ENCODE measurements at places on chromosomes 3 and 15. TPM values are rescaled to one million over a fixed set of nuclear protein-coding genes. Genes with fewer than 3 reads are reported as not detected.

DNA sequence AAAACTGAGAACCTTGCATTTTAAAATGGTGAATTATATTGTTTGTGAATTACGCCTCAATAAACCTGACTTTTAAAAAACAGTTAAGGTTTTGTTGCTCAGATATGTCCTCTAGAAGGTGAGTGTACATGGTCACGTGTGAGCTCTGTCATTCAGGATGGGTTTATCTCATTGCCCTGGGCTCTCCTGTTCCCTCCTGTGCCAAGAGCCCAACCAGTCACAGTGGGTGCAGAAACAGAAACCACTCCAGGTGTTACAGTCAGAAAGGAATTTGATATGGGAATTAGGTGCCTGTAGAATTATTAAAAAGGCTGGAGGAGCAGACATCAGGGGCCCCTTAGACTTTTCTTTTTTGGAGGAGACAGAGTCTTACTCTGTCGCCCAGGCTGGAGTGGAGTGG, 196.4 kb downstream of the STT3B start:
- no peak for DNase-seq

GRCh38 chr3:129379582-129380358, 48.7 kb downstream of the EFCAB12 start:
- DNase-seq: no peak

DNA sequence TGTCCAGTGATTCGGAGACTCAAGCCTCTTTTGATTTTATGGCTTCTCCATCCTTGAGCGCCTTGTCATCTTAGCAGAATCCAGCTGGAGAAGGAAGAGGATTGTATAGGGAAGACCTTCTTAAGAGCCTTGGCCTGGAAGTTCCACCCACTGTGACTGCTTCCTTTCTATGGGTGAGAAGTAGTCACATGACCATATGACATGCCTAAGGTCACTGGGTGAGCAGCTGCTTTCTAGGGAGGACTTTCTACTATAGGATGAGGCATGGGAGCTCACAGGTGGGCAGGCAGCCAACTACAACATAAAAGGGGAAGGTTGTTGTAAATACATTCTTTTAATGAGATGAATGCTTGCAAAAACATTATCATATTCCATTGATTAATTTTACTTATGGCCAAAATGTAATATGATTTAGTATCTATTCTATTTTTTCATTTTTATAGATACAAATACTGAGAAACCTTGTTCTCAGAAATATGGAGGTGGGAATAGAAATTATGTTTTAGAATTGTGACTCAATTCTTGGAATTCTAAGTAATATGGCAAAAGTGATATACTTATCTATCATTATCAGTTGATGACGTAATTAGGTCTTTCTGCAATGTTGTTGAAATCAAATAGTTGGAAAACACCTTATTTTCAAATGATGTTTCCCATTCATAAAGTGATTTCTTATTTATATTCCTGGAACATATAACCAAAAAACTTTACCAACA, 53.6 kb upstream of the MINAR1 start:
- DNase-seq: no peak

FGF7 gene
- not detected for total RNA-seq

ZIC4 gene
- not detected for total RNA-seq

DNA sequence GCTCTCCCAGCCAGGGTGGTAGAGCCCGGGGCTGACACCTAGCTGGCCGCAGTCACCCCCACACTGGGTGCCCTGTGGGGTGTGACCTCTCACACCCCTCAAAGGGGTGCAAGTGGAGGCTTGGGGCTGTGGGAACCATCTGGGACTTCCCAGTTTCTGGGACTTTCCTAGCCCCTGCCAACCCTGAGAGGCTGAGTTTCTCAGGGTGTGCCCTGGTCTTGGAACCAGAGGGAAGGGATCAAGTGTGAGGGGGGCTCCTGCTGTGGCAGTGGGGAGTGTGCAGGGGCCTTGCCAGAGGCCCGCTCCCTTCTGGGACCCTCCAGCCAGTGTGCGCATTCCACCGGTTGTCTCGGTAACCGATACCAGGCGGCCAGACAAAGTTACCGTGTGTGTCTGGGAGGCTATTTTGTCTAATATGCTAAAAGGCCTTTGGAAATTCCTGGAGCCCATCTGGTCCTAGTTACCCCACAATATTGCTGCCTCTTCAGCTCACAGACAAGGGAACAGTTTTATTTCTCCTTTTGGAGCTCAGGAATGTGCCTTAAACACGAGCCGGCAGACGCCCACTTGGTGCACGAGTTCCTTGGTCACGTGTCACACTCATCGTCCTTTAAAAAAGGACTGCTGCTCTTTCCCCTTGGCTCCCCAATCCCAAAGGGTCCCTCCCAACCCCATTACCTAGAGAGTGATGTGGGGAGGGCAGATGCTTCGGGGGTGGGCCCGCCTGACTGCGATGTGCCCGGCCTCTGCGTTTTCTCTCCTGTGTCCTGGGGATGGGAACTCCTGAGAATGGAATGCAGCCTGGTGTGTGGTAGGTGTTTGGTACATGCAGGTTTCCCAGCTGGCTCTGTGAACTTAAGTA, 33.2 kb downstream of the HDAC11 start:
- no peak for DNase-seq

- DNase-seq: no peak
These were observed 5.3 kb upstream of the CRABP1 start for GRCh38 chr15:78334845-78335244.

LMAN1L gene
- not detected for total RNA-seq

FANCD2OS gene
- total RNA-seq: not detected

DNA sequence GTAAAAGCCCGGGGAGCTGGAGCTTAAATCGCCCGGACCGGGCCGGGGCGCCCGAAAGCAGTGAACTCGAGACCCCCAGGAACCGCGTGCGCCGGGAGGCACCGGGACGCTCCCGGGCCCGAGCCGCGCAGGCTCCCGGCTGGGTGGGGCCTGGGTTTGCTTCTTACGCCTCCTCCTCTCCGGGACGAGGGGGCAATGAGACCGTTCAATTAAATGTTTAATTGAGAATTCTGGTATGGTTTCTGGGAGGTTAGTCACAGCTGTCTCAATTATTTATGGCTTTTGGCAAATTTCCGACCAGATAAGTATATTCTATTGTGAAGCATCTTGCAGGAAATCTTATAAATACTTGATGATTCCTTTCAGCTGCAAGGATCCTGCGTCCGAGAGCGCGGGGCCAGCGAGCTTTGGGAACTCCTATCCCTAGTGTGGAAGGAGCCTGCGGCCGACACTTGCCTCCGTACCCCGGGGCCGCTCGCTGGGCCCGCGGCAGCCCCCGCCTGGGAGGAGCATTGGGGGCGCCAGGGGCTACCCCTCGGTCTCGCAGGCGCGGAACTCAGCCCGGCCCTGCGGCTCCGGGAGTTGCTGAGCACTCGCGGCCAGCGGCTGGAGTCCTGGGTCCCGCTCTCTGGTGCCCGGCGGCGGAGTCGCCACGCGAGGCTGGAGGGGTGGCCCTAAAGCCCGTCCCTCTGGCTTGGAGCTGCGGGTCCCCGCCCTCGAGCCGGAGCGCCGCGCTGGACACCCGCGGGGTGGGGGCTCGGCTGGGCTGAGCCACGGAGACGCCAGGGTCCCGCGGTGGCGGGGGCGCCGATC, 10.3 kb downstream of the ISL2 start:
- DNase-seq: no peak

DNA sequence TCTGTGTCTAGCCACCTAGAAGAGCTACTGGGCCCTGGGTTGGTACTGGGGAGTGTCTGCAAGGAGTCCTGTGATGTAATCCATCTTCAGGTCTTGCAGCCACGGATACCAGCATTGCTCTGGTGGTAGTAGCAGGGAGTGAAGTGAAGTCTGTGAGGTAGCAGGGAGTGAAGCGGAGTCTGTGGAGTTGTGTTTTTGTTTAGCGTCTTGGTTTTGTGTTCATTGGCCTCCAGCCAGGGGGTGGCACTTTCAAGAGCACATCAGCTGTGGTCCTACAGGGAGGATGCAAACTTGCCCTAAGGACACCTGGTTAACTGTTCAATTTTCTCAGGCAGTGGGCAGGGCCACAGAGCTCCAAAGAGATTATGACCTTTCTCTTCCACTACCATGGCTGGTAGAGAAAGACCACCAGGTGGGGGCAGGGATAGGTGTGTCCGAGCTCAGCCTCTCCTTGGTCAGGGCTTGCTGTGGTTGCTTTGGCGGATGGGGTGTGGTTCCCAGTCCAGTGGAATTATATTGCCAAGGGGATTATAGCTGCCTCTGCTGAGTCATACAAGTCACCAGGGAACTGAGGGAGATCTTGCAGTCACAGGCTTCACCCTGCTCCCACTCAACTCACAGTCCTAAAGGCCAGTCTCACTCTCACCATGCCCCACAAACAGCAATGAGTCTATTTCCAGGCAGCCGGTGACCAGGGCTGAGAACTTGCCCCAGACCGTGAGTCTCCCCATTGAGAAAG, 424.7 kb downstream of the ZBBX start:
- no peak for DNase-seq

Data from SJSA1 (cell line).